Activated CD8-positive, alpha-beta memory T cell treated with anti-CD3 and anti-CD28 coated beads, Interleukin-2, amount 50 U/mL, for 4 hours (primary cell): ENCODE measurements at places on chromosomes 3 and 15.
A peak's percentile ranks its signal among the peaks of the same experiment; 100 is the strongest.

DNA sequence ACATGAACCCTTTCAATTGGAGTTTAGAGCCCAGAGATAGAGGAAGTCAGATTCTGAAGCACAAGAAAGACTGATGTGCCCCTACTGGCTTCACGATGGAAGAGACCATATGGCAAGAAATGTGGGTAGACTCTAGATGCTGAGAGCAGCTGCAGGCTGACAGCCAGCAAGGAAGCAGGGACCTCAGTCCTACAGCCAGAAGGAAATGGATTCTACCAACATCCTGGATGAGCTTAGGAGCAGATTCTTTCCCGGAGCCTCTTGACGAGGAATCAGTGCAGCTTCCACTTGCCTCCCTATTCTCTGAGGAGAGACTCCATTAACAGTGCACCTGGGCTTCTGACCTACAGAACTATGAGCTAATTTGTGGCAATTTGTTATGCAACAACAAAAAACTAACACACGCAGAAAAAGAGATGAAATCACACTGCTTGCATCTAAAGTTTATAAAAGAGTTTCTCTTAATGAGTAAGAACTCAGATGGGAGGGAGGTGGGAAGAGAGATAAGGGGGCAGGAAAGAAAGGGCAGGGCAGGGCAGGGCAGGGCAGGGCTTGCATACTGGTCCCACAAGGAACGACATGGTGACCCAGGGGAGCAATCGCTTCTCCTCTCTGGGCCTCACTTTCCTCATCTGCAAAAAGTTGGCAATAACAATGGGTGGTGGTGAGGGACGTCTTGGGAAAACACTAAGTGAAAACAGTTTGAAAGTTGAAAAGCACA is 440.9 kb downstream of the FOXP1 start:
- DNase-seq: no peak

DNA sequence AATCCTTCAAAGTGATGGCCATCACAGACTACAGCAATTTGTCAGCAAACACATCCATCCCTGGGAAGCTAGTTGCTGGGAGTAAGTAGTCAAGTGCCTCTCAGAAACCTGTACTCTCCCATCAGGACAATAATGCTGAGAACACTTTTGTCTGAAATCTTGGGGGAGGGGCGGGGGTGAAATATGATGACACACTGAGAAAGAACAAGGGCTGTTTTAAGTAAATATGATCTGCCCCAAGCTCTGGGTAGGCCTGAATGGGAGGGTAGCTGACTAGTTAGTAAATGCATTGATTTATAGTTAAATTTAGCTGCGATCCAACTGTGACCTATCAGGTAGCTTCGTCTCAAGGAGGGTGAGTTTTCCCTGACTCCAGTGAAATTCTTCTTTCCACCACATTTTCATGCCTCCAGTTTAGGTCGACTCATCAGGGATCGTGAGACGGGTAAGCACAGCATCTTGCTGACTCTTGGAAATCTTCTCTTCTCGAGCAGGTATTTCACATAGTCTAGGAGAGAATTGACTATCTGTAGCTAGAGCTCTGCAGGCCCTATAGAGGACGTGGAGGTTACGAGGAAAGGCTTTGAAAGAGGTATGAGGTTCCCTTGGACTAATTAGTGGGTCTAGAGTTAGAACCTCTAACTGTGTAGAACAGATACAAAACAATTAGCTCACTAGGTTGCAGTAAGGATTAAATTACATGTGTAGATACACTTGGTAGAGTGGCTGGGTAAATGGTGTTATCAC is 213.4 kb upstream of the SLC2A2 start:
- no peak for DNase-seq

DNA sequence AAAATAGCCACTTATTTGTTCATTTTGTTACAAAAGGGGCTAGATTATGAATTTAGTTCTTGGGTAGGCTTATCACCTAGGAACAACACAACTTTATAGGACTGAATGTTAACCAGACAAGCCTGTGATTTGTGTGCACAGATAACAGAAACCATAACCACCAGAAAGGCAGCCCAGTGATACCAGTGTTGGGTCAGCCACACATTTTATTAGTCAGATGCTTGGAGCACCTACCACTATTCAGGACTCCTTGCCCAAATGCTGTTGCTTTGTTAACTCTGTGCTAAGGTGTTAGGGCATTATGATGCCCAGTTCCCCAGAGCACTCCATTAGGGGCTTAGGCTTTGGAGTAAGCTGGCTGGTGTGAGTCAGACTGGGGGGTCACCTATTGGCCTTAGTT is 22.5 kb downstream of the PLCL2 start:
- no peak for DNase-seq

GRCh38 chr3:33202711-33203457 is 15.7 kb downstream of the SUSD5 start:
- DNase-seq: no peak

- peak; percentile 43 for DNase-seq
Measured at GRCh38 chr15:91469632-91470567, 369.8 kb downstream of the SV2B start.

DNA sequence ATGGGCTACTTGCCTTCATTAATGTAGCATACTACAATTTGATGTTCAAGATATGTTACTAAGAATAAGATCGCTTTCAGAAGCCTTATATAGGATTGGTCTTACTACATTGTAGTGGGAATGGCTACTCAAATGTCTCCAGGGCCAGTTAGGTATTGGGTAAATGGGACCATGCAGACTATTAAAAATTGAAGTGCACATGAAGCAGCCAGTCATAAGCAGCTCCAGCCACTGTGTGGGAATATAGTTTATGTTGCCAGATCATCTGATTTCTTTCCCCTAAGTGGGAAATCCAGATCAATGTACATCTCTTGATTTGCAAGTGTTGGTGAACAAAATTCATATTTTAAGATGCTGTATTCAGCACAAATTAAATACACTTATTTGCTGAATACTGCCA is 5.1 kb downstream of the CTNNB1 start:
- no peak for DNase-seq

DNA sequence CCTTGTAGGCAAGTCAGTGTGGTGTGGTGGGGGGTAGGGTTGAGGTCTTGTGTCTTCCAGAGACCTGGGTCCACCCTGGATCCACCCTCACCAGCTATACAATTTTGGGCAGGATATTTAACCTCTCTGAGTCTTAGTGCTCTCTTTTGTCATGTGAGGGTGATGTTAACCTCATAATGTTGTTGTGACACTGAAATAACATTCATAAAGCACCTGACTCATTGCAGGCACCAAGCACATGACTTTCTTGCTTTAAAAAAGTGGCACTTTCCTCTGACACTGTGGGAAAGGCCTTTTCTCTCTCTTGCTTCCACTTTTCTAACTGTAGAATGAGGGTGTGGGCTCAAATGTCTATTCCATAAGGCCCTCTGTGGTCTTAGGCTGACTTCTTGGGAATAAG is 75.5 kb downstream of the SCN10A start:
- no peak for DNase-seq

DNA sequence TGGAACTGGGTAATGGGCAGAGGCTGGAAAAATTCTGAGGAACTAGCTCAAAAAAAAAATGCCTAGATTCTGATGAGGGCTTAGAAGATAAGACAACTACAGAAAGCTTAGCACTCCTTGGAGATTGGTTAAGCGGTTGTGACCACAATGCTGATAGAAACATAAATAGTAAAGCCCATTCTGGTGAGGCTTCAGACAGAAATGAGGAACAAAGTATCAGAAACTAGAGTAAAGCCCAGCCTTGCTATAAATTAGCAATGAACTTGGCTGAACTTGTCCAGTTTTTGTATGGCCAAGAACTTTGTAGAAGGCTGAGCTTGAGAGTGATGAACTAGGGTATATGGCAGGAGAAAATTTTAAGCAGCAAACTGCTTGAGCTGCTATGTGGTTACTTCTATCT is 25.4 kb downstream of the GOLGB1 start:
- DNase-seq: no peak

DNA sequence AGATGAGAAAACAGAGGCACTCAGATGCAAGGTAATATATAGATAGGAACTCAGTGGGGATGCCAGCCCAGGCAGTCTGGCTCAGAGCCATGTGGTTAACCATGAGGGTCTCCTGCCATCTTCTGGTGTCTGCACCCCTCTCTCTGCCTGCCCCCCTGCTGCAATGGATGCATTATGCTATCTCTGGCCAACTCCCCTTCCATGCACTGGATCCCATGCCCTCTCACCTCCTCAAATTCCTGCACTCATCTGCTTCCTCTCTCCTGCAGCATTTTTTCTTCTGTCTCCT is 163.2 kb downstream of the STT3B start:
- no peak for DNase-seq

DNA sequence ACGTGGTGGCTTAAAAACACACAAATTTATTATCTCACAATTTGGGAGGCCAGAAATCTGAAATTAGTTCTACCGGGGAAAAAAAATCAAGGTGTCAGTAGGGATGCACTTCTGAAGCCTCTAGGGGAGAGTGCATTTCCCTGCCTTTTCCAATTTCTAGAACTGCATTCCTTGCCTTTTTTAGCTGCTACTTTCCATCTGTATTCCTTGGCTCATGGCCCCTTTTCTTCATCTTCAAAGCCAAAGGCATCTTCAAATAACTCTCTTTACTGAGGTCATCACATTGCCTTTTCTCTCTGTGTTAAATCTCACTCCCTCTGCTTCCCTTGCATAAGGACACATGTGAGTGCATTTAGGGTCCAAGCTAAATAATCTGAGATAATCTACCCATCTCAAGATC is 69.5 kb upstream of the NEO1 start:
- DNase-seq: no peak

- DNase-seq: no peak
Measured at GRCh38 chr3:46566040-46566641, at the start of gene LRRC2. TSS of gene LRRC2 (minus strand) at chr3:46566302. CDS start at chr3:46551591, 14,711 bp downstream.

- no peak for DNase-seq
Measured at GRCh38 chr15:68552344-68552743, 26.4 kb upstream of the CORO2B start.

DNA sequence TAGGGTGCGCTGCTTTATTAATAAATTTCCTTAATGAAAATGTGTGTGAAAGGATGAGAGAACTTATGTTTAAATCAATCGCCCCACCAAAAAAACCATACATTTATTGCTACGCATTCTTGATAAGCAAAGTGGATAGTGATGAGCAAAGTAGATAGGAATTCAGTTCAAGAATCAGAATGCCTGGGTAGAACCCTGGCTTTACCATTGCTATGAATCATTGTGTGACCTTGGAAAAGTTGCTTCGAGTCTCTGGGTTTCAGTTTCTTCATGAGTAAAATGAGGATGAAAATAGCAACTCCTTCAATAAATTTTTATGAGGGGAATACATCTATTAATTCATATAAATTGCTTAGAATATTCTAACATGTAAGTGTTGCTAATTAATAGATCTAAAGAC is 2.6 kb upstream of the ALCAM start:
- DNase-seq: no peak

DNA sequence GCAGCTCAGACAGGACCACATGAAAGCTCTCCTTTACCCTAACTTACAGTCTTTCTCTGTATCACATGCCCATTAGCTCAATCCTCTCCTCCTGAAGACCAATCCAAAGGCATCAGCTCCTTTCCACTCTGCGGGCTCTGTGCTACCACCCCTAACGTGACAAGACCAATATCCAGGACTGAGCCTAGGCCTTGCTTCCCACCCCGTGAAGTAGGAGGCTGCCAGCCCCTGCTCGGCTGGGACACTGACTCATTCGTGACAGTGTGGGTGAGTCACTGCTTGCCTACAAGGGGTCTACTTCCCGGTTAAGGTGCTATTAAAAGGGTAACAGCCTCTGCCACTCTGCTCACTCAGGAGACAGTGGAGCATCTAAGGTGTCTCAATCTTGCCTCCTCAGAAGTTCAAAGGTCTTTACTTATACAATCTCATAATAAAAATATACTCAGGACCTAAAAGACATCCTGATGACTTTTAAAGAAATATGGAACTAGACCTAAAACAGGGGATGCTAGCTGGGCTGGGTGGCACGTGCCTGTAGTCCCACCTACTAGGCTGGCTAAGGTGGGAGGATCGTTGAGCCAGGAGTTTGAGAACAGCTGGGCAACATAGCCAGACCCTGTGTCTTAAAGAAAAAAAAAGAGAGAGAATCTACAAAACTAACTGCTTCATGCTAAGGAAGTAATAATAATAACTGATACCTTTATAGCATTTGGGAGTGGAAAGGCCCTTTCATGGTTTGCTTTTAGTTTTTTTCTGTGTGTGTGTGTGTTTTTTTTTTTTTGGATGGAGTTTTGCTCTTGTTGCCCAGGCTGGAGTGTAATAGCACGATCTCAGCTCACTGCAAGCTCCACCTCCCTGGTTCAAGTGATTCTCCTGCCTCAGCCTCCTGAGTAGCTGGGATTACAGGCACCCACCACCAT is 55.0 kb downstream of the TMEM44 start:
- DNase-seq: peak; percentile 54

GRCh38 chr3:61595826-61596225 is 34.5 kb downstream of the PTPRG start:
- no peak for DNase-seq

DNA sequence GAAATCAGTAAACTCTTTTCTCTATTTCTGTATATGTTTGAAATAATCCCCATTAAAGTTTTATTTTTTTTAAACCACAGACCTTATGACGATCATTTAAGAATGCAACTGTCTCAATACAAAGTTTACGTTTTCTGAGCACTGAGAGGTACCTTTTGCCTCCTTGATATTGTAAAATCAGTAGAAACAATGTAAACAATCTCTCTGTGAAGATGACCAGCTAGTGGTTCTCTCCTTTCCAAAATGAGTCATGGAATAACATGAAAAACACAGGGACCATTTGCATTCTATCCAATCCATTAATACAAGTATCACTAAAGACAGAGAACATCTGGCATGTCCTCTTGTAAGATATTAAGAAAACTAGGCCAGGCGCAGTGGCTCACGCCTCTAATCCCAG is 48.8 kb downstream of the RAD18 start:
- no peak for DNase-seq

- DNase-seq: no peak
Measured at GRCh38 chr3:113514265-113514769, 639 bp downstream of the SPICE1 start.

DNA sequence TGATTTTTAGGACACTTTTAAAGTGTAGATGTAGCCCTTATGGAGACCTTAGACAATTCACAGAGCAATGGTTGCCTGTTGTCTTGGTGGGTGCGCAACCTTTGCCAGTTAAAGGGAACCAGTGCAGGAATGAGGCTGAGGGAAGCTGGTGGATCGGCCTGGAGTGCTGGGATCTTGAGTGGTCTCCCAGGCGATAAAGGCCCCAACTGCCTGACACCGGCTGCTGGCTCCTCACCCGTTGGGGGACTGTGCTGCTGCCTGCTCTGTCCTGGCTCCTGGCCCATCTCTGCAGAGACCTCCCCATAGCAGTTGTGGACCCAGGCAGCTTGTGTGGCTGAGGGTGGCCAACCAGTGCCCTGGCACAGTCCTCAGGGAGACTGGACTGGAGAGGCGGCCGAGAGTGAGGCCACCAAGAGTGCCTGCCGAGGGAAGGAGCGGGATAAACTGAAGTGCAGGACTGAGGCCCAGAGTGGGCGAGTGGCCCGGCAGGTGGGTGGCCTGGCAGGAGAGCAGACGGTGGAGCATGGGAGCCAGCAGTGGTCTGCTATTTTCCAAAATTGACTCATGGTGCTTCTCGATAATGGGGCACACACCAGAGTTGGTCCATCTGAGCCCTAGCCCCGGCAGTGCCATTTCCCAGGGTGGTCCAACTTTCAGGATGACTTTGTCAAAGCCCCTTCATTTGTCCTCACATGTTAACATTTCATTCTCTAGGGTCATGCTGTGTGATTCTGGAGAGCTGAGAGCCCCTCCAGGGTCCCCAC is 2.1 kb downstream of the ALDH1A3 start:
- DNase-seq: no peak
